ENCODE measurements at places on chromosomes 5 and 9.

DNA sequence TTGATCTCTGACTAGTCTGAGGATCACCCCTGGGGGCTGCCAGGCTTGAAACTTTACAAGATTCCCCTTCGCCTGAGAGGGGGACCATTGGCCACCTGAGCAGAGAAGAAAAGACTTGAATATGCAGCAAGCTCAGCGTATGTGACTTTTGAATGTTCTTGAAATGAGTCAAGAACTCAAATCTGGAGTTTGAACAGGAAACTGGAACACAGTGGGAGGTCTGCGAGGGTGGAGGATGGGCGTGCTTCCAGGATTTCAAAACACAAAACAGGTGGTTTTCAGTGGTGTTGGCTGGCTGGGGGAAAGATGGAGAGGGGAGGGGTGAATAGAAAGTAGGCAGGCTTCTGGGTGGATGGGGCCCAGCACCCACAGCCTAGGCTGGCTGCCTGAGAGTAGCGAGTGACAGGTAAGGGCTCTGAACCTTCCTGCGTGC is 40.6 kb downstream of the TMEM174 start:
- peak; percentile 96 for DNase-seq

GRCh38 chr5:147972076-147972840 is 65.9 kb upstream of the C5orf46 start:
- DNase-seq = no peak

GRCh38 chr5:27275345-27275744 is 237.0 kb upstream of the CDH9 start:
- no peak for DNase-seq

DNA sequence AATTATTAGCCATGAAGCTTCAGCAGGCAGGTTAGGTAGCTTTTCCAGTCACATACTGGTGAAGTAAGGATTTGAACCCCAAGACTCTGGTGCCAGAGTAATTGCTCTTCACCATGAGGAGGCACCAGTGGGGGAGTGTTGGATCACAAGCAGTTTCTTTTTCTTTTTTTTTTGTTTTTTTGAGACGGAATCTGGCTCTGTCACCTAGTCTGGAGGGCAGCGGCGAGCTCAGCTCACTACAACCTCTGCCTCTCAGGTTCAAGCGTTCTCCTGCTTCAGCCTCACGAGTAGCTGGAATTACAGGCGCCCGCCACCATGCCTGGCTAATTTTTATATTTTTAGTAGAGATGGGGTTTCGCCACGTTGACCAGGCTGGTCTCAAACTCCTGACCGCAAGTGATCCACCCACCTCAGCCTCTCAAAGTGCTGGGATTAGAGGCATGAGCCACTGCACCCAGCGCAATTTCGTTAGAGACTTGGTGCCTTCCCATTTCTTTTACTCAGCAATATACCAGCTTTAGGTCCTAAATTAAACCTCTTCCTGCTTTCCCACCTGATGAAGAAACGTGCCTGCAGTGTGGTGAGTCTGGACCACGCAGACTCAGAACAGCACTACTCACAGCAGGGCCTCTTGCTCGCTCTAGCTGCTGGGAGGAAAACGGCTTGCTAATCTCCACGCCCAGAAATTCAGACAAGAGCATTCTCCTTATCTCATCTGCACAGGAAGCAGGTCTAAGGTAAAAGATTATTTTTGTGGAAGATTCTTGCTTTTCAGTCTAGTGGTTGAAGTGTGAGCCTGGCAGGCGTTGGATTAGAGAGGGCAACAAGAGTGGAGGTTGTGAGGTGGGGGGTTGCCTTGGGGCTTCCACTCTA is at the start of gene S100Z:
Gene S100Z, plus strand, starts transcription at position 596 of the 873 bp plus-strand sequence. CDS start 25,346 bp downstream, outside the sequence.
- DNase-seq = no peak

DNA sequence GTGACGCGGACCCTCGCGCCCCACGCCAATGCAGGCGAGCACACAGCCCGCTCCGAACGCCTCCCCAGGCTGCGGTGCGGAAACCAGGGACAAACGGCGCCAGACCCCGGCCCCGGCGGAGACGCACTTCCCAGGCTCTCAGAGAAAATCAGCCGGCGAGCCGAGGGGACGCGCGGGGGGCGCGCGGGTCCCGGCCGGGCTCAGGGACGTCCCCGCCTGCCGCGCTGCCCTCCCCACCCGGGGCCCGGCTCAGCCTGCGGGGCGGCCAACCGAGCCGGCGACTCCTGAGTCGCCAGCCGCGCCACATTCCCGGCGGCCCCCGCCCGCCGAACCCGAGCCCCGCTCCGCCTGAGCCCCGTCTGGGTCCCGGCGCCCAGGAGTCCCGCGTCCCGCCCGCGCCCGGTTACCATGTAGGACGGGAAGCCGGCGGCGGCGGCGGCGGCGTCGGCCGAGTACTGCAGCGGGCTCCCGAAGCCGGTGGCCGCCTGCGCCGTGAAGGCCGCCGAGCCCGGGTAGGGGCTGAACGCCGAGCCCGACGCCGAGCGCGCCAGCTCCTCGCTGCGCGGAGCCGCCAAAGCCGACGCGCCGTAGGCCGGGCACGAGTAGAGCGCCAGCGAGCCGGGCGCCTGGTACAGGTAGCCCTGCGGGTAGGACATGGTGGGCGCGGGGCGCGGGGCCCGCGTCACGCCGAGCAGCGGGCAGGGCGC is 566 bp downstream of the IRX2 start:
- DNase-seq = peak; percentile 12

DNA sequence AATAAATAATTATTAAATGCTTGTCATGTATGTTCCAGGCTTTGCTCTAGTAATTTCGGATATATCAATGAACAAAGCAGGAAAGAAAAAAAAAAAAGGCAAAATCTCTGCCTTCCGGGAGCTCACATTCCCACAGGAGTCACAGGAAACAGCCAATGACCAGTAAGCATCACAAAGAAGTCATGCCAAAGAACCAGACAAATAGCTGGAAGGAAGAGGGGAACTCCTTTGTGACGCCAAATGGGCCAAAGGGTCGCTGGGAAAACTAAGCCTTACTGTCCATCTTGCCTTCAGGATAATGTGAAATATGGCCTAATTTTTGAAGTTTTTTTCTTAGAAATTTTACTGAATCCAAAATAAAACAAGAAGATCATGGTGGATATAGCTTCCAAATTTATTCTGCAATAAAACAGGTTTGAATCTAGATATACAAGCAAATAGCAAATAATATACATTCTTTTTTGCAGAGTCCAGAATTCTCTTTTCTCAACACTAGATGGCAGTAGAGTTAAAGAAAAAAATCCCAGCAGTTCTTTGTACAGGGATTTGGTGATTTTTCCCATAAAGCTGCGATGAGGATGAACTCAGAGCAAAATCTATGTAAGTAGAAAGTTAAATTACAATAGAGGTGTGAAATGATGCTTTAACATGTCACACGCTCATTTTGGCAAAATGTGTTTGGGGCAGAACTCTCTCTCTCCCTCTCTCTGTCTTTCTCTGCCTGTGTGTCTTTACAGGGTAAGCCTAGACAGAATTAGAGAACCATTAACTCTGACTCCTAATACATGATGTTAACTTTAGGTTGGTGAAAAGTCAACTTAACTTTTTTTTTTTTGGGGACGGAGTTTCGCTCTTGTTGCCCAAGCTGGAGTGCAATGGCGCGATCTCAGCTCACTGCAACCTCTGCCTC is 60.0 kb upstream of the TUT7 start:
- peak; percentile 57 for DNase-seq

DNA sequence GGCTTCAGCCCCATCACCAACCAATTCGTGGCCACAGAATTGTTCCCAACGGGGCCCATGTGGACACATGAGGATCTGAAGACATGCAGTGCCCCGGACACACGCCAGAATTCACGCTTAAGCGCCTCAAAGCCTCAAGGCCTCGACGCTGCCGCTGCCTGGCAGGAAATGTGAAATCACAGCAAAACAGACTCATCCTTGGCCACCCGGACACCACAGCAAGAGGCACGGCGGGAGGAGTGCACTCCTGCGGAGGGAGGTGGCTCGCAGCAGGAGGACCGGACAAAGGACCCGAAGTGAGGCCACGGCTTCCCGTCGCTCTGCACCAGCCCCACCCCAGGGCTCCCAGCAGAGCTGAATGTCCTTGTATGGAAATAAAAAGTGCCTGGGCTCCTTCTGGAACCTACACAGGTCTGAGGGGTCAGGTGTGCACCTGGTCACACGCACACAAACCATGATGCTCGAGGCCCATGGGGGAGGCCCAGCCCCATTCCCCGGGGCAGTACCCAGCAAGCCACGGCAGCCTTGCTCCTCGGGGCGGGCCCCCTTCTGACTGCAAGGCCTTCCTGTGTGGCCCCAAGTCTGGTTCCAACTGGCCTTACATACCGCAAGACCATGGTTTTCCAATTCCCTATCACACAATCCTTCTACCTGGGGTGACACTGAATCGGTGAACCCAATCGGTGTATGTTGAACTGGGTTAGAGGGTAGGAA is 10.0 kb downstream of the SEC16A start:
- DNase-seq = no peak

DNA sequence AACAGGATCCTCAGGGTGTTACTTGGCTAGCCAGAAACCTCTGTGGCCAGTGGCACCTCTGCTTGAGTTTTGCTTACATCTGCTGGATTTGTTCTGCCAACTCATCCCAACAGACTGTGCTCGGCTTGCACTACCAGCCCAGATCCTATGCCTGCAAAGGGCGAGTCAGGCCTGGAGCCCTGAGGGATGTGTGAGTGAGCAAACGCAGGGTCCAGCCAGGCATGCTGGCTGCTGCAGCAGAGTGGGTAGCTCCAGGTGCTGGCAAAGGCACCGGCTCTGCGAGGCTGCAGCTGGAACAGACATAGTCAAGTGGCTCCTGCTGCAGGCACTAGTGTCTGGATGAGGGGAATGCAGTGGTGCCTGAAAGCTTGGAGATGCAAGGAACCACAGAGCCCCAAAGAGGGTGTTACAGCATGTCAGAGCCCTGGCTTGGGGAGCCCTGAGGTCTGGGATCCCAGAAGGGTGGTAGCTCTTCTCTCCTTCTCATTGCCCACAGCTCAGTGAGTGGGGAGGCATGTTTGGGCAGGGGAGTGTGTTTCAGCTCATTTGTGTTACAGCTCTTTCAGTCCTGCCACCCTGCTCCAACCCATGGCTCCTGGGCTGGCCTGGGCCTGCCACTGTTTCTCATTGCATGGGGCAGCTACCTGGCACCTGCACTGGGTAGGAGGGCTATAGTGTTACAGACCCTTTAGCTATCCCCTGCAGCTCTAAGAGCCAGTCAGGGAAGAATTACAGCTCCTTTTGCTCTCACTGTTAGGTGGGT is 332.6 kb downstream of the TAF11L14 start:
- no peak for DNase-seq

GRCh38 chr5:56734091-56734694 is 81.2 kb upstream of the MAP3K1 start:
- DNase-seq = no peak

DNA sequence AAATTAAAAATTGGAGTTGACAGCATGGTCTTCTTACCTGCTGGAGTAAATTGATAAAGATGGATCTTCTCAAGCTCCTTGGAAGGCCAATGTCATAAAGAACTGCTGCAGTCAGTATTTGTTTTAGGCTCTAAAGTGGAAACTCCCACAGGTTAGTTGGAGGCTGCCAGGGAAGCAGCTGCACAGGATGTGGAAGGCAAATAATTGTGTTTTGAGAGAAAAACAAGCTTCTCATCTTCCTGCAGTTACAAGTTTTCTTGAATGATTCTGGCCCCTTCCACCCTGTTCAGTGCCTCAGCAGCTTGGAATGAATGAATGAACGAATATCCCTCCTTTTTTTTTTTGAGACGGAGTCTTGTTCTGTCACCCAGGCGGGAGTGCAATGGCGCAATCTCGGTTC is 13.9 kb downstream of the MROH2B start:
- no peak for DNase-seq

DNA sequence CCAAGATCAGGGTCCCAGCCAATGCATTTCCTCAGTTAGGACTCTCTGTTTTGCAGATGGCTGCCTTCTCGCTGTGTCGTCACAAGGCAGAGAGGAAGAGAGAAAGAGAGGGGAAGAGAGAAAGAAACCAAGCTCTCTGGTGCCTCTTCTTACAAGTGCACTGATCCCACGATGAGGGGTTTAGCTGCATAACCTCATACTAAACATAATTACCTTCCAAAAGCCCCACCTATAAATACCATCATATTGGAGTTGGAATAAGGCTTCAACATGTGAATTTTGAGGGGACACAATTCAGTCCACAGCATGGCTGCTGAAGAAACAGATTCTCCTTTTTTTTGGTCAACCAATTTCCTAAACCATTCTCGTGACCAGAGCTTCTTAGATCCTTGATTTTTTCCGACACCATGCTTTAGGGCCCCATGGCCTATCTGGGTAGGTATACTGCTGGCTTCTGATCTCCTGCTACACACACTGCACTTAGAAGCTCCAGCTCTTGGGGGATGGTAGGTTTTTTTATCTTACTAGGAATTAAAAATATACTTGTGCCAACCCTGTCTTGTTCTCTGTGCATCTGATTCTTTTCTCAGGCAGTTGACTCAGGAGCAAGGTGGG is 5.1 kb downstream of the CAMK4 start:
- no peak for DNase-seq

DNA sequence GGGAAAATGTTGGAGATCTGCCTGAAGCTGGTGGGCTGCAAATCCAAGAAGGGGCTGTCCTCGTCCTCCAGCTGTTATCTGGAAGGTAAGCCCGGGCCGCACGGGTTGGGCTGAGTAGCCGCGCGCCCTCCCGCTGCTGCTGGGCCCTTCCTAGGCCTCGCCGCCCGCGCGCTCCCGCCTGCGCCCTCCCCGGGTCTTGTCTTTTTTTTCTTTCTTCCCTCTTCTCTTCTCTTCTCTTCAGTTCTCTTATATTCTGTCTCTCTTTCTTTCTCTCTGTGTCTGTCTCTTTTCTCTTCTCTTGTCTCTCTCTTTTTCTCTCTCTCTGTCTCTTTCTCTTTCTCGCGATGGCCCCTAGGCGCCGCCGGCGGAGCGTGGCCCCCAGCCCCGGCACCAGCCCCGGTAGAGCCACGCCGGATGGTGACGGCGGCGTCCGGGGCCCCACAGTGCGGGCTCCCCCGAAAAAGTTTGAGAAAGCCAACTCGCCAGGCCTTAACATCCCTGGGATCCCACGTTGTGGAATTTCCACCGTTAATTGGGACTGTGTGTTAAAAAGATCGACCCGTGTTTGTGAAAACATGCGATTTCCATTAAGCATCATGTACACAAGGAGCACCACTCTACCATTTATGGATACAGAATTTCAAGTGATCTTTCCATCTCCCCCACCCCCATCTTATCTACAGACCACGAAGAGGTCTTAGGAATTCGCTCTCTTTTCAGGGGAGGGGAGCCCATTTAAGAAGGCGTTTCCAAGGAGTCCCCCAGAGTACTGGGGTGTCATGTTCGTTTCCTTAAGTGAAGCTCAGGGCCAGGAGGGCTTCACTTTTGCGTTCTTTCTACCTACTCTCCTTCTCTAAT is 616 bp downstream of the ABL1 start:
- DNase-seq = peak; percentile 59

GRCh38 chr5:147174671-147175265 is 60.1 kb upstream of the STK32A start:
- no peak for DNase-seq

DNA sequence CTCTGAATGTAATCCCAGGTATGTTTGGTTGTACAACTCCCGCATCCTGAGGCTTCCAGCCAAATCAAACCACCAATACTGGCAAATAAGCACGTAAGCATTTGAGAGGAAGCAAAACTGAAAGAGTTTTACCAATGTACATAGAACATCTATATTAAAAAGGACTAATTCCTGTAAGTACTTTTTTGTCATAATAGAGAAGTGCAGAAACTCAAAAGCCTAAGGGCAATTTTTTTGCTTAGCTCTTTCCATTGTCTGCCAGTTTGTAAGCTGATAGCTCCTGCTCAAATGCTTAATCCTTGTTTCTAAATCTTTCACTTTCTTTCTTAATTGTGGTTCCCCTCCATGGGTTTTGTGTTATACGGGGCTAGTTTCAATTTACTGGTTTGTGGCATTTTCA is 1151.8 kb downstream of the CDH12 start:
- no peak for DNase-seq

- DNase-seq = no peak
Observed at GRCh38 chr9:36833954-36834353, 200.1 kb downstream of the PAX5 start.

- DNase-seq = no peak
Observed at GRCh38 chr9:113690055-113690740, 185.9 kb upstream of the ZNF618 start.
